ENCODE measurements at places on chromosomes 1 and 21. TPM values are rescaled to one million over a fixed set of nuclear protein-coding genes. Genes with fewer than 3 reads are reported as not detected.

DNA sequence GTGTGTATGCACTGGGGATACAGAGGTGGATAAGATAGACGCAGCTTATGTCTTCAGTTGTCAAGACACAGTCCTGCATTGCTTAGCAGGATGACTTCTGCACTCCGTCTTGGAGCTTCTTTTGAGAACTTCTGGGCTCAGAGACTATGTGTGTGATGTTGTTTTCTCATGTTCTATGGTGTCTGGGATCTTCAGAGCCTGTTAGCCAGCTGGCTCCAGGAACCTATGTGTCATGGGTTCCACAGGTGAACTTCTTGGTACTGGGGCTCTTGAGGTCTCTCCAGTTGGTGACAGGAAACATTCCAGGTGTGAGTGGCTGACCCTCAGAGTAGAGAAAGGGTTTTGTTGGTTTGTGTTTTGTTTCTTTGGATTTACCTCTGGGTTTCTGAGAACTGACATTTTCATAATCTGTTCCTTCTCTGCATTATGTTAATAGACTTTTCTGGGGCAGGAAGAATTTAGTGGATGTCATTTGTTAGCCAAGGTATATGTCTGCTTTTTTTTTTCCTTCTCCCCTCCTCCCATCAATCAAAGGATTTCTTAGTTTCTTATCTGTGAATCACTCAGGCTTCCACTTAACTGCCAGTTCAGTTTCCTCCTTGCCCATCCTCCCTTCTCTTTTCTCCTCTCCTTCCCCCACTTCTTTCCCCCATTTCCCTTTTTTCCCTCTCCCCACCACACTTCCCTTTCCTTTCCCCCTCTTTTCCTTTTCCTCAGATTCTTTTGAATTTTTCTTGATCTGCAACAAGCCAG, 18.1 kb downstream of the FGGY start:
- no peak overlapping the region for H3K27ac ChIP-seq
- H3K4me1 ChIP-seq = no peaks in the 10 kb centered on the region
- no peak for DNase-seq

TCHH gene
- not detected for total RNA-seq

GRCh38 chr1:36609241-36610027, 126.7 kb upstream of the CSF3R start:
- H3K27me3 ChIP-seq = no peaks in the 10 kb centered on the region
- H3K4me1 ChIP-seq = no peaks in the 10 kb centered on the region
- no peak overlapping the region for H3K27ac ChIP-seq
- H3K36me3 ChIP-seq = no peaks in the 10 kb centered on the region

ASCL5 gene
- not detected for total RNA-seq

DNA sequence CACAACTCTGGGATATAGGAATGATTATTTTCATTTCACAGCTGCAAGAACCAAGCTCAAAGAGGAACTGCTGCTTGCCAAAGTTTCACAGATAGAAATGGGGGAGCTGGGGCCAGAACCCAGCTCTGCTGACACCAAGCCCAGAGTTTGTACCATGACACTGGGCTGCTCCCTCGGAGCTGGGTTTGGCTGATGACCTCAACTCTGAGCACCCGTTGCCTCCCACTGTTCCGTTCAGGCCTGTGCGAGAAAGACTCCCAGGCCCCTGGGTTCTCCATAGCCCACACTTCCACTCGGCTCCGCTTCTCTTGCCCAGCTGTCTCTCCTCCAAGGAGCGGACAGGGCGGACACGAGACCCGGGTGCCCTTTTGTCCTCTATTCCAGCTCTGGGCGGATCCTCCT, 55.2 kb downstream of the NGF start:
- peaks cover 23% of the 10 kb centered on the region for H3K4me1 ChIP-seq
- H3K27me3 ChIP-seq = no peaks in the 10 kb centered on the region
- DNase-seq = peak; percentile 90
- peak overlapping the region; percentile 94 for H3K27ac ChIP-seq
- H3K36me3 ChIP-seq = no peaks in the 10 kb centered on the region
- no peak overlapping the region for H3K4me3 ChIP-seq

DNA sequence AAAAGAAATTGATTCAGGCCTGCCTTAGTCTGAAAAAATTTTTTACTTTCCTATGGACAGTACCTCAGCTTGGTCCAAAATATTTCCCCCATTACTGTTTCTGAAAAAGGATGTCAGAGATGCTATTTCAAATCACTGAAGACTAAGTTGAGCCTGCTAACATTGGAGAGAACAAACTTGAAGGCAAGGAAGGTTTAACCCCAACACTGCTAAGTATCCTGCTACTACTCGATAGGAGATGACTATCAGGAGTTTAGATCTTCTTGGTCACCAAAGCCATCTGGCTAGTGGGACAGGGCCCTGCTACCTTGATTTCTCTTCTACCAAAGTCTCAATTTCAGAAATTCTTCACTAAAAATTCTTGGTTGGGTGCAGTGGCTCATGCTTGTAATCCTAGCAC, 22.7 kb upstream of the POGZ start:
- no peak for DNase-seq
- no peaks in the 10 kb centered on the region for H3K4me1 ChIP-seq
- no peak overlapping the region for H3K4me3 ChIP-seq
- no peaks in the 10 kb centered on the region for H3K36me3 ChIP-seq
